Adipocyte (in vitro differentiated cells): ENCODE measurements at places on chromosomes 1 and 21.
A peak's percentile ranks its signal among the peaks of the same experiment; 100 is the strongest.

- DNase-seq: no peak
Observed at GRCh38 chr21:36044056-36044455, 16.3 kb downstream of the SETD4 start.

DNA sequence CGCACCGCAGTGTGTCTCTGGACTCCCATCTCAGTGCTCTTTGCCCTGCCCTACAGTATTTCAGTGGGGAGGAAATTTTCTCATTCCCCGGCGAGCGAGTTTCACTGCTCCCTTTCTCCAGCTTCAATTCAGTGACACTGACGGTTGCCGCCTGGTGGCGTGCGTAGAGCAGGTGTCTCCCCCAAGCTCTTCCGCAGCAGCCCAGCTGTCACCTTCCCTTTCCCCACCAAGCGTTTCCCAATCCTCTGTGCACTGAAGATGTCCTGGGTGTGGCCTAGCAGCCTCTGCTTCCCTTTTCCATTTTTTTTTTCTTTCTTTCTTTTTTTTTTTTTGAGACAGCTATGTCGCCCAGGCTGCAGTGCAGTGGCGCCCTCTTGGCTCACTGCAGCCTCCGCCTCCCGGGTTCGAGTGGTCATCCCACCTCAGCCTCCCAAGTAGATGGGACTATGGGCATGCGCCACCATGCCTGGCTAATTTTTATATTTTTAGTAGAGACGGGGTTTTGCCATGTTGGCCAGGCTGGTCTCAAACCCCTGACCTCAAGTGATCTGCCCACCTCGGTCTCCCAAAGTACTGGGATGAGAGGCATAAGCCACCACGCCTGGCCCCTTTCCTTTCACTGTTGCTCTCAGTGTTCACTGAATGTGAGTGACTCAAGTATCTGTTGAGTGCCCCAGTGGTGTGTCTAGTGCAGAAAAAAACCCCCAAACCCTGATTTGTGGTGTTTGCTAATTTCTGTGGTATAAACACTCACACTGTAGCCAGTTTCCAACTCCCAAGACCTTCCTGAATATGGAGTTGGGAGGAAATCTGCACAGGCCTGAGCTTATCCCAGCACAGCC, 30.1 kb downstream of the TNFRSF1B start:
- no peak for DNase-seq

GRCh38 chr21:41267346-41267745, 49.3 kb upstream of the FAM3B start:
- DNase-seq: no peak

DNA sequence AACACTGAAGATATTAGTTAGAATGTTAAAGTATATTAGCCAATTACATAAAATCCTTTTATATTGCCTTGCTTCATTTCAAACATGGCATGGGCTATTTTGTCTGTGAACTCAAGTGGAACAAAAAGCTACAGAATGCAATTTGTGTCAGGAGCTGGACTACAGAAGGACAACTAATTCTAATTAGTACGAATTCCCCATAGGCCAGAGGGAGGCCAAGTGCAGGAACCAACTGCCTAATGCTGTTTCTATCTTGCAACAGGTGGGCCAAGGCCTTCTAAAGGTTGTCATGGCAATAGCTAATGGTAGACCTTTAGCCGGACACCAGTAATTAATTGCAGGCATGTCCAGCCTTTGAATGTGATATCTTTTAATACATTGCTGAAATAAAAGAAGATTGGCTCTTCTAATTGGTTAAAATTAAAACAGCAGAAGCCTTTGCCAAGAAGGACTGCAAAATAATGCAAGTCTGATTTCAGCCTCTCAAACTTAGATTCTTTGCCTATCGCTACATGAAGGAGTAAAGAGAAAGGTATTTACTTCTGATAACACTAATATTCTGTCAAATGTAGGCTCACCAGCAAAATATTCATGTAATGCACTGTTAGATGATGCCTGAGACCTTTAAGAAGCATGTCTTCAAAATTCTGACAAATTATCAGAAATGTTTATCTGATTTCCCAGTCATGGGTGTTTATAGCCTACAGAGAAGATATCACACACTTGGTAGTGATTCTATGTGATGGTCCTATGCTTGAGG, 232.1 kb downstream of the LMO4 start:
- DNase-seq: no peak

DNA sequence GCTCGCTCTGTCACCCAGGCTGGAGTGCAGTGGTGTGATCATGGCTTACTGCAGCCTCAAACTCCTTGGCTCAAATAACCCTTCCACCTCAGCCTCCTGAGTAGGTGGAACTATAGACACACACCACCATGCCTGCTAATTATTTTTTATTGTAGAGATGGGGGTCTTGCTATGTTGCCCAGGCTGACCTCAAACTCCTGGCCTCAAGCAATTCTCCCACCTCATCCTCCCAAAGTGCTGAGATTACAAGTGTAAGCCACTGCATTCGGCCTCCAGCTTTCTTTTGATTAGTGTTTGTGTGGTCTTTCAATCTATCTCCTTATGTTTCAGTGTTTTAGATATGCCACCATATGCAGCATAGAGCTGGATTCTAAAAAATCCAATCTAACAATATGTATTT, 19.9 kb upstream of the CSF3R start:
- DNase-seq: no peak

DNA sequence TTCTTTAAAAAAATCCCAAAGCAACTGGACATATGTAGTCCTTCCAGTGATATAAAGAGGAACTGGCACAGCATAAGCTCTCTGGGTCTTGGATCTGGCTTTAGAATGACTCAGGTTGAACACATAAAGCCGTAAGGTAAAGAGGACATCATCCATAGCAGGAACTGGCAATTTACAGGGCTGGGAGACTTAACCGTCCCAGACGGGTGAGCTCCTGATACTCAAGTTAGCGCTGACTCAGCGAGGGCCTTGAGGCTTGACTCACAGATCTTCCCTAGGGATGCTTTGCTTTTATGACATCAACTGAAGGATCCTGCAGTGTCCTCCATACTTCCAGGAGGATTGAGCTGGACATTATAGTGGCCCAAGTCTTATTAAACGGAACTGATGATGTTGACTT, 154.1 kb downstream of the CLIC6 start:
- no peak for DNase-seq

DNA sequence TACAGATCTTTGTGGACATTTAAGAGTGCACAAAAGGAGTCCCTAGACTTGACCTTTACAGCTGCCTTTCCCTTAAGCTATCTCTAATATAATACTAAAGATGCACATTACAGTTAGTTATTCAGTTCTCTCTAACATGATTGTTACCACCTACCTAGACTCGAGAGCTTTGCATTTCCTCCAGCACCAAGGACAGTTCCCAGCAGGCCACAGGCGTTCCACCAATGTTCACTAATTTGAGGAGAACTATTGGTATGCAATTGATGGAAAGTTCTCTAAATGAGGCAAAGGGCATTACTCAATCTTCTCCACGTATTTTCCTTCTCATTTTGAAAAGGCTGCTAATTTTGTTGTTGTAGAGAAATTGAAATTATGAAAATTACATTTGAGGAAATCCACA, 5.4 kb upstream of the NTNG1 start:
- peak; percentile 81 for DNase-seq

DNA sequence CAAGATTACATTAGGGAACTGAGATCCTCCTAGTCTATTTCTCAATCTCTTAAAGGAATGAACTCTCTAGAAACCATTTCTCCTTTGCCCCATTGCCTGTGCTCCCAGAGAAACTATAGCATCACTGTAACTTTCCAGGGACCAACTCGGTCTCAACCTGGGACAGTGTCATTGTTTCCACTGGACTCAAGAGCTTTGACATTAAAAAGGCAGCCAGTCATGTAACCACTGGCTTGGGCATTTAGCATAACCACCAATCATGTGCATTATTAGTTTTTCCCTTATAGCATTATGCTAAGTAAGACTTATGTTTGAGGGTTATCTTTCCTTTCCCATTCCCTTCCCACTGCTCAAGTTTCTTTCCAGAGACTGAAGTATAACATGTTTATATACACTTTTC, 18.2 kb downstream of the TEX38 start:
- DNase-seq: no peak

GRCh38 chr1:12245116-12245515, 15.3 kb downstream of the VPS13D start:
- no peak for DNase-seq

DNA sequence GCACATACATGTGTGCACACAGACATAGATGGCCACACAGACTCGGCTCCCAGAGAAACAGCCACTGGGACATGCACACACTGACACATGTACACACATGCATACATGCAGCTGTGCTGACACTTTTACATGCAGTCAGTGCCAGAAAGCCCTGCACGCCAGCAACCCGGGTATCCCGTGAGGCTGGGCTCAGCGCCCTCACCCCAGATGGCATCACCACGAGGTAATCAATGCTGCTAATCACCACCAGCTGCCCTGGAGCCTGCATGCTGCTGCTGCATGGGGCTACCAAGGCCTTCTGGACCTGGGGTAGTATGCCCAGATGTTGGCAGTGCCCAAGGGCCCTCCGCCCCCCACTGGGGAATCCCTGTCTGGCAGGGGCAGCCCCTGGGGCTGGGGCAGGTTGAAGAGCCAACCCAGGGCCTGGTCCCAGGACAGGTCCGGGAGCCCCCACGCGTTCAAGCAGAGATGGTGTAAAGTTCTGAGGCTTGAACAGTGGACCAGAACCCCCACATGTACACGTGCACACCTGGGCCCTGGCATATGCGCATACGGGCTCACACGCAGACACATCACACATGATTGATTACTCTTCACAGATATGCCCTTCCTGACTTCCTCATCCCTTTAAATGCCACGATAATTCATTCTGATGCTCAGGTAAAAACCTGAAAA, 2.7 kb upstream of the COL16A1 start:
- no peak for DNase-seq

DNA sequence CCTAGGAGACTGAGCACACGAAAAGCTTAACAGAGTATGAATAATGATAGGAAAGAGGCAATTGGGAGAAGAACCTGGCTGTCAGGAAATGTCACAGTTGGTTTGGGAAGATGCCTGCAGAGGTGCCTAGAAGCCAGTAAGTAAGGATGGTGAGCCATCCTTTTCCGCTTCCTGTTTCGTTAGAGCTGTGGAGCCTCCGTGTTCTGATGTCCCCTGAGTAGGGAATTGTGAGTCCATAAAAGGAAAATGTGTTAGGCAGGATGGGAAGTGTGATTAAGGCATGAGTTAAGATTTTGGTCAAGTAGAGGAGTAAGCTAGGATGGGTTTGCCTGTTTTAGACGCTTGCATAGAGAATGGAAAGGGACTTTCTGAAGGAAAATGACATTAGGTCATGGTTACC, 9.0 kb downstream of the CLIC4 start:
- no peak for DNase-seq

GRCh38 chr1:108661030-108661609, at the start of gene HENMT1:
HENMT1 (minus strand) TSS chr1:108661093; CDS start chr1:108659884, 1,209 bp downstream.
- DNase-seq: peak; percentile 43

GRCh38 chr1:38558500-38559445, 300.8 kb downstream of the RRAGC start:
- DNase-seq: no peak

- DNase-seq: no peak
Observed at GRCh38 chr1:209428241-209428921, 155.1 kb upstream of the CAMK1G start.

GRCh38 chr1:7103874-7104273, 318.6 kb downstream of the CAMTA1 start:
- no peak for DNase-seq

- no peak for DNase-seq
Observed at GRCh38 chr1:59718989-59719360, 95.8 kb upstream of the HOOK1 start.

GRCh38 chr1:40899230-40899870, 37.2 kb upstream of the CITED4 start:
- no peak for DNase-seq

- peak; percentile 7 for DNase-seq
Observed at GRCh38 chr1:113307771-113308445, 82.4 kb upstream of the MAGI3 start.

DNA sequence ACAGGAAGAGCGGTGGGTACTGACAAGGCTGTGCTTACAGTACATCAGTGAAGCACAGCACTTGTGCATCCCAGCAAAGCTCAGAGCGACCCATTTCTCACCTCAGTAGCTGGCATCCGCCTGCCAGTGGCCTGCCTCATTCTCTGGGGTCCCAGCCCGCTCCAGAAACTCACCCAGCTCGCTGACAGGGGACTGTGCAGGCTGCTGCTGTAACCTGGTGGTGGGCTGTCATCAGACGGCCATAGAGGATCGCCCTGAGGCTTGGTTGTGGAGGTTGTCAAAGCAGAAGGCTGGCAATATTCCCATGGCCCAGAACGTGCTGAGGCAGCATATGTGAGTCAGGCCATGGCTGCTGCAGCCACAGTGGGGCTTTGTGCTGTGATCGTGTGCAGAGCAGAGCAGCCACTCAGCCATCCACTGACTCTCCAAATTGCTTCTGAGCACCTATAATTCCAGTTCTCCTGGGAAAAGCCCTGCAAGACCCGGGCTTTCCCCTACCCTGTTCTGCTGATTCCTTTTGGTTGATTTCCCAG, 13.6 kb upstream of the GPR137B start:
- DNase-seq: no peak

DNA sequence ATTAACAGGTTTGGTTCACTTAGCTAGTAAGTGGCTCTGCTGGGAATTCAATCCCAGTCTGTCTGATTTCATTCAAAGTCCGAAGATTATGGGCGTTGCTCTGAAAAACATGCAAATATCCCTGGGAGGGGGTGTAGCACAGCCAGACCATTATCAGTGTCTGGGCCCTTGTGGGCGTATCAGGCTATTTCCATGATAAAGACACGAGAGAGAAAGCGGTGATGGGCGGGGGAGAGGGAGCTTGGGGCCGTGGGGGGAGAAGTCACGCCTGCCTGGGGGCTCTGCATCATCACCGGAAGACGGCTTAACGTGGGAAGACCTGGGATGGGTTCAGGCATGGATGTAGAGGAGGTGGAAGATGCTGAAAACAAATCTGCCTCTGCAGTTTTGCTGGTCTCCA, 25.8 kb downstream of the IL6R start:
- no peak for DNase-seq

- no peak for DNase-seq
Observed at GRCh38 chr1:151157067-151157531, 650 bp downstream of the TNFAIP8L2 start.

GRCh38 chr21:33171616-33172169, 58.0 kb upstream of the IFNAR2 start:
- DNase-seq: no peak

DNA sequence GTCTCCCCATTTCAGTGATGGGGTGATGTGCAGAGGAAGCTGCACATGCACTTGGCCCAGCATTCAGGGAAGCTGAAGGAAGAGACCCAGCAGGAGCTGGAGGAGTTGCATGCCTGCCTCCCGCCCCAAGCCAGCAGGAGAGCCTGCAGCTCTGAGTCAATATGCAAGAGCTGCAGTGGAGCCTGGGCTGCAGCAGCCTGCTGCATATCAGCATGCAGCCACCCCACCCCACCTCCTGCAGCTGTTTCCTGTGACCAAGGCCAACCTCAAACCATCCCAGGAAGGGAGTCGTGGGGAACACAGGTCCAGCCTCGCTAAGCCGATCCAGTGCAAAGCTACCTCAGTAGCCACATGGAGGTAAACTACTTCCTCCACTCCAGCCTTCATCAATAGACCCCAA, 18.9 kb downstream of the AGT start:
- no peak for DNase-seq

GRCh38 chr1:227949954-227950734, 2.4 kb upstream of the WNT9A start:
- DNase-seq: no peak

GRCh38 chr1:40039245-40039756, 1.2 kb upstream of the CAP1 start:
- no peak for DNase-seq

GRCh38 chr1:198203434-198203833, 46.6 kb downstream of the NEK7 start:
- DNase-seq: no peak

- no peak for DNase-seq
Observed at GRCh38 chr1:81329041-81329440, 471.7 kb upstream of the ADGRL2 start.

GRCh38 chr1:154427173-154428139, 22.3 kb downstream of the IL6R start:
- DNase-seq: no peak
